Stimulated activated CD4-positive, alpha-beta T cell treated with anti-CD3 and anti-CD28 coated beads, Interleukin-4, amount 100 ng/mL, for 1 hour (primary cell): ENCODE measurements at places on chromosomes 12 and 14.

- no peak for DNase-seq
Measured at GRCh38 chr12:106584104-106585064, 1.6 kb downstream of the RFX4 start.

GRCh38 chr14:55249423-55249822, 21.8 kb upstream of the FBXO34 start:
- no peak for DNase-seq

GRCh38 chr14:71833476-71833875, 98.8 kb upstream of the RGS6 start:
- DNase-seq, result no peak

DNA sequence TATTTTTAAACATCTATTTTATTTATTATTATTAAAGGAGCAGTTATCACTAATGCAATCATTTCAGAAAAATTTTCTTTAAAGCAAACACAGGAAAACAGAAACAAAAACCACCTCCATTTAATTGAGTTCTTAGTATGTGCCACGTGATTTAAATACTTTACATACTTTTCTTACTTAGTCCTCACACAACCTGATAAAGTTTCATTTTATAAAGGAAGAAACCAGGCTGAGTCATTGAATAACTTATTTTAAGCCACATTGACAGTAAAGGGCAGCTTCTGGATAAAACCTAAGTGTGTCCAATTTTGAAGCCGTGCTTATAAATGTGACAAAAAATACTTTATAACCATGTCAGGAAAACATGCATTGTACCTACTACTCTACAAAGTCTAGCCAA, 57.1 kb upstream of the PCED1B start:
- no peak for DNase-seq
